ENCODE measurements at places on chromosomes 12 and 14.

- DNase-seq, result no peak
These were observed 56.0 kb upstream of the DLK1 start for GRCh38 chr14:100670753-100671049.

GRCh38 chr14:90828642-90829487 is 12.6 kb upstream of the TTC7B start:
- DNase-seq, result no peak

DNA sequence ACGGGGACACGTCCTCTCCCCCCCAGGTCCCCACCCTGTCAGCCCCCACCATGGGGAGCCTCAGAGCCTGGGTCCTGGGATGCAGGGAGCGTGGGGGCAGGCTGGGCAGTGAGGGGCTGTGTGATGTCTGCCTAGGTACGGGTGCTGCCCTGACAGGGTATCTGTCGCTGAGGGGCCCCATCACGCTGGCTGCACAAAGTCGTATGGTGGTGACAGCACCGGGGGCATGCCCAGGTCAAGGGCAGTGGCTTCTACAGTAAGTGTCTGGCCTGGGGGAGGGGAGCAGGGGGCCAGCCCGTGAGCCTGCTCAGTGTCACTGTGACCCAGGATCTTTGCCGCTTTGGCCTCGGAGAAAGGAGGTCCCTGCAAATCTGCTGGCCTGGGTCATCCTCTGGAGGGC is 23.3 kb downstream of the PAPLN start:
- DNase-seq, result no peak

DNA sequence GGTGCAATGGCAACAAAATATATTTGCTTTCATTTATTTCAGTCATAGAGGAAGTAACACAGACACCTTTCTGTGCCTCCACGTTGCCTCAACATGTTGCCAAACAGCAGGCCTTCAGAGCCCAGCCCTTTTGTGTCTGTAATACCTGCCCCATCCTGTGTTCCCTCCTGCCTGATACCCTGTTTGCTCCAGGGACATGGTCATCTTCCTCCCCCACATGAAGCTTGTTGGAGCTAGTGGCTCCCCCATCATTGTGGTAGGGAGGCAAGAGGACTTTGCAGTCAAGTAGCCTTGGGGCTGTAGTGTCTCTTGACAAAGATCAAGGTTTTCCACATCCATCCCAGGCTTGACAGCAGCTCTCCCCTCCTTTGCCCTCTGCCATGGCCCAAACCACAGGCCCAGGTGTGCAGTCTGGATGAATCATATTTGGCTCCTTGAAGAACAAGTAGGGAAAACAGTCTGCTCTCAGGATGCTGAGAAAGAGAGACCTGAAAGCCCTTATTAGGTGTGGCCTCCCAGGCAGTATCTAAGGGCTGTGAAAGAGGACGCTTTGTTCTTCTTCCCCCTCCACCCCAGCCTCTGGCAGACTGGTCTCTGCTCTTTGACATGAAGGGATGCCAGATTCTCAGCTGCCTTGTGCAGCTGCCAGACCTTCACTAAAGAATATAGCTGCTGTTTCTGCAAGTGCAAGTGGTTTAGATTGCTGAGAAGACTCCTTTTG is 329.0 kb downstream of the C12orf75 start:
- no peak for DNase-seq

- no peak for DNase-seq
These were observed 16.7 kb downstream of the TMEM132D start for GRCh38 chr12:129887101-129887500.

- no peak for DNase-seq
These were observed 4.2 kb downstream of the RFX4 start for GRCh38 chr12:106586803-106587684.

All from effector memory CD4-positive, alpha-beta T cell (primary cell).